COLO829 (cell line): ENCODE measurements at places on chromosomes 13 and 19.

DNA sequence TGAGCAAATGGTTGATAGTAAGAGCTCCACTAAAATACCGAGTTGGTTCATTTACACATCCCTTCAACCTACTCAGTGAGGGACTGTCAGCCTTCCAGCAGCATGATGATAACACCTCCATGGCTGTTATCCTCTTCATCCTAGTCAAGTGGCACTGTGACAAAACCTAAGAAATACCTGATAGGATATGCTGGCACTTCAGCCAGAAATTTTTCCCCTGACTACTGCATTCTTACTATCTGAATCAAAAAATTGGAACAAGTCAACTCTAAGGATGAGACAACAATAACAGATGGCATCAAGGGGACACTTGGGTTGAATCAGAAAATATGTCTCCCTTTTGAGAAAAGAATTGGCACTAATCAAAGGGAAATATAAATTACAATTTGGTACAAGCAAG lies 193.9 kb downstream of the KCTD12 start:
- no peak for DNase-seq

DNA sequence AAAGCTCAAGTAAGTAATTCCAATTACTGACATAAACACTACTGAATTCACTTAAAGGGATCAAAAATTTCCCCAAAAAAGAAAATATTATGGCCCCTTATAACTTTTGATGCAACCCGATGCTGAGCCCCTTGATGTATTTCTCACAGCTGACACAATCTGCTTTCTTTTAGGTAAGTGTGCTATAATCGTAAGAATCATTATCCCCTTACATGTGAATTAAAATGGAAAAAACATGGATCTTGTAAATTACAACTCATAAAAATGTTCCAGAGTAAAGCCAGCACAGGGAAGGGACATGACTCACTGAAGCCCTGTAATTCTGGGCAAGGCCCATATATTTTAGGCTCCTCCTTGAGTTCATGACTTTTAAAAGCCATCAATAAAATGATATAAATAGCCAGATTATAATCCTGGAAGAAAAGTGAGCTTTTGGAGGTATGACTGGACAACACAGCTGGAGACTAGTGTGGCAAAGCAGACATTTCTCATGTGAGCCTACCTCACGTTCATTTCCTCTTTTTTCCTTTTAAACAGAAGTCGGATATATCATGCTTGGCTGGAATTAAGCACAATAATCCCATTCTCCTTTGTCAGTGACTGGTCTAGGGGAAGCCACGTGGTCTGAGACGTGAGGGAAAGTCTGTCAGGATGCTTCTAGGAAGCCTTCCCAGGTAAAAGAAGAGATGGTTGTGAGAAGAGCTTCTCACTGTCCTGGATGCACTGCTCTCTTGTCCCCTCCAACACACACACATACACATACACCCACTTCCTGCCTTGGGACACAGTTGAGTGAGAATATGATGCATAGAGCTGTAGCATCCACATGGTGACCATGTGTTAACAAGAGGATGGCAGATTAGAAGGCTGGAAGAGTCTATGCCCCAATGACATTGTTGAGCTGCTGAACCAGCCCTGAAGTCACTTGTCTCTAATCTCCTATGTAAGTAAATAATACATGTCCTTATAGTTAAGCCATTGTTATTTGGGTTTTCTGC lies 165.4 kb downstream of the RGCC start:
- DNase-seq: no peak

- DNase-seq: peak; percentile 28
Observed at GRCh38 chr13:98144801-98145350, 2.0 kb downstream of the FARP1 start.

DNA sequence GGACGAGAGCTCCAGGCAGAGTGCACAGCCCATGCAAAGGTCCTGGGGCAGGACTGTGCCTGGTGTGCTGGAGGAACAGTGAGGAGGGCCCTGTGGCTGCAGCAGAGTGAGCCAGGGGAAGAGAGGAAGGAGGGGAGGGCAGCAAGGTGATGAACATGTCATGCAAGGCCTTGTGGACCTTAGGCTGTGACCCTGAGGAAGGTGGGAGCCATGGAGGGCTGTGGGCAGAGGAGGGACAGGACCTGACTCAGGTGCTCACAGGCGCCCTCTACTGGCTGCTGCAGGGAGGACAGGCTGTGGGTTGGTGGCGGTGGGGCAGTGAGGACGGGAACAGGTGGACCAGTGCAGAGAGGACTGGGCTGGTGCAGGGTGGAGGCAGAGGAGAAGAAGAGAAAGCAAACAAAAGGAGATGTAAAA lies 170.3 kb downstream of the PTPRS start:
- DNase-seq: no peak

- DNase-seq: no peak
Observed at GRCh38 chr13:111043575-111043982, 71.5 kb upstream of the ARHGEF7 start.

GRCh38 chr19:16293118-16294091 lies 31.2 kb upstream of the KLF2 start:
- DNase-seq: peak; percentile 12

DNA sequence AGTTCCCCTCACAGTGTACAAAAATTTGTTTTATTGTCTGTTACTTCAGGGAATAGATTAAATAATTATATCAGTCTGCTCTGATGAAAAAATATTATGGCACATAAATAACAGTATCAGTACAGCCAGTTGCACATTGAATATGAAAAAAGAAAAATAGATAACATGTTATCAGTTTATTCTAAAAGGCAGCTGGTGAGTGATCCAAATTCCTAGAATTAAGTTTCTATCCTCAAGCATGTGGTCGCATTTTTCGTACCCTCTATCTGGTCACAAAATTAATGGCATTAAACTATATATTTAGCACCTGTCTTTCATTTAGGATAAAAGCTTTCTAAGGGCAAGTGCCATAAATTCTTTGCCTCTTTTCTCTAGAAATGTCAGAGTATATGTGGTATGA lies 944.8 kb upstream of the PCDH9 start:
- no peak for DNase-seq

GRCh38 chr13:113226873-113227450 lies 17.5 kb downstream of the CUL4A start:
- DNase-seq: no peak

DNA sequence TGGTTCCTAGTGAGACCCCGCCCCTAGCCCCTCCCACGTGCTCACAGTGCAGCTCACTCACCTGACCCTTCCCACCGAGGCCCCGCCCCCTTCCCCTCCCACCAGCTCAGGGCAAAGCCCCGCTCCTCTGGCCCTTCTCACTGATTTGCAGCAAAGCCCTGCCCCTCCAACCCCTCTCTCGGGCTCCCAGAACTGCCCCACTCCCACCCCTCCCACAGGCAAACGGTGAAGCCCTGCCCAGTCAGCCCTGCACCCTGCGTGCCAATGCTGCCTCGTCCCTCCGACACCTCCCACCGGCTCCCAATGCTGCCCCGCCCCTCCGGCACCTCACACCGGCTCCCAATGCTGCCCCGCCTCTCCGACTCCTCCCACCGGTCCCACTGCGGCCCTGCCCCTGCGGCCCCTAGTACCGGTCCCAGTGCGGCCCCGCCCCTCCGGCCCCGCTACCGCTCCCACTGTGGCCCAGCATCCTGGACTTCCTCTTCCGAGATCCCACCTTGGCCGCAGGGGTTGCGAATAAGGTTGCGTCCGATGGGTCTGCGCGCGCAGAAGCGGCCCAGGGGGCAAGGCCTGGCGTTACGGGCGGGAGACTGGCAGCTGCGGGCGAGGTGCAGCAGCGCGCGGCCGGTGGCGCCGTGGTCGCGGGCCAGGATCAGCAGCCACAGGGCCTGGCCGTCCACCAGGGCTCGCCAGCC lies 834 bp downstream of the FBXO27 start:
- DNase-seq: peak; percentile 91

GRCh38 chr13:79522583-79522982 lies 41.6 kb downstream of the NDFIP2 start:
- no peak for DNase-seq

GRCh38 chr19:35890113-35890650 lies 10.2 kb downstream of the NFKBID start:
- DNase-seq: no peak

DNA sequence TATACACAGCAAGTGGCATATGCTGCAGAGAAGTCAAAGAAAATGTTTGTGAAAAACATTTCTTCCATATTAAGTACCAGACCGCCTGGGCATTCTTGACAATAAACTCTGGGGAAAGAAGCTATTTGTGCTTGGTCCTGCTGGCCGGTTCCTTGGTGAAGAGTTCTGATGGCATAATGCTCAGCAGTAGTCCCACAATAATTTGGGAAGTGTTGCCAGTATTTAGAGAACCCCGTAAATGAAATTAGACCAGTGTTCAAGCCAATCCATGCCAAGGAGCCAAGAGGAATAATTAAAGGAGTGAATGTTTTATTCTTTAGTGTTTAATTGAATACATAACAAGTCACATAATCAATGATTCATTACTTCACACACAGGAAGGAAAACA lies 6.3 kb downstream of the KCTD12 start:
- DNase-seq: no peak

- no peak for DNase-seq
Observed at GRCh38 chr19:37074819-37075362, 3.3 kb upstream of the ZNF420 start.

DNA sequence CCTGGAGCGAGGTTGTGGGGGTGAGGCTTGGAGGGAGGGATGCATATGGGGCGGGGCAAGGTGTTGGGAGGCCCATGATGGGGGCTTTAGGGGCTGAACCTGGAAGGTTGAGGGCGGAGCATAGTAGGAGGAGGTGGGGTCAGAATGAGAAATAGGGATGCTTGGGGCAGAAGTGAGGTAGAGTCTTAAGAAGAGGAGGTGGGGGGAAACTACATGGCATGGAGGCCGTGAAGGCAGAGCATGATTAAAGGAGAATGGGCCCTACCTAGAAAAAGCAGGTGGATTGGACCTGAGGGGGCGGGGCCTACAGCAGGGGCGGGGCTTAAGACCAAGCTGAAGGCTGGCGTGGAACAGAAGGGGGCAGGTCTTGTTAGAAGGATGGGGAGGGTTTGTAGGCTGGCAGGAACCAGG lies 799 bp downstream of the NR1H2 start:
- no peak for DNase-seq

GRCh38 chr13:111367340-111367739 lies 46.9 kb downstream of the TEX29 start:
- DNase-seq: no peak

GRCh38 chr13:93260591-93260990 lies 34.0 kb downstream of the GPC6 start:
- DNase-seq: no peak

DNA sequence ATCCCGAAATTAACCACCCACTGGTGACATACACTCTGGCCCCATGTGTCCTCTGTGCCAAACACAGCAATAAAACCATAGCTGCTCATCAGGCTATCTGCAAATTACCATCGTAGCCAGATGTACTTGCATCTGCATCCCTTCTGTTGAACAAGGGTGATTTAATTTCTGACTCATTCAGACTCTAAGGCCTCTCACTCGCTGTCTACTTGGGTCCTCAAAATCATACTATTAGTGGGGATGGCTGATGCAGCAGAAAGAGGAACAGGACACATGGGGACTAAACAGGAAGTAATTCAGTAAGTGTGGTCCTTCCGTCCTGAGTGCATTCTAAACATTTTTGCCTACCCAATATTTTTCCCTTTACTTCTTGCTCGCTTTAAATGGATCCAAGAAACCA lies 2275.0 kb upstream of the PCDH20 start:
- no peak for DNase-seq

DNA sequence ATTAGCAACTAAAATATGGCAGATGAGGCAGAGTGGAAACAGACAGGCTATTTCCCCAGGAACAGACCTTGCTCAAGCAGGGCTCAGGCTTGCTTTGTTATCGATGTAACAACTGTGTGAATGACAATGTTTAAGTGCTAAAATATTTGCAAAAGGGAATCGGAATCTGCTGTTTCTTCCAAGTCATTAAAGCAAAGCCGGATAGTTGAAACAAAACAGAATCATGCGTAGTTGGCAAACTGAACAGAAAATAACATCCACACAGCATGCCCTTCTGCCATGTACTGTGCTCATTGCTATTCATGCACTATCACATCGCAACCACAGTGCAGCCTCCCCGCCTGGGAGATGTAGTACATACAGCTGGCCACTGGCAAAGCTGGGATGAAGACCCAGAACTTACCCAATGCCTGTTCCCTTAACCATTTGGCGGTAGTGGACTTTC lies 799.1 kb downstream of the DIAPH3 start:
- no peak for DNase-seq

DNA sequence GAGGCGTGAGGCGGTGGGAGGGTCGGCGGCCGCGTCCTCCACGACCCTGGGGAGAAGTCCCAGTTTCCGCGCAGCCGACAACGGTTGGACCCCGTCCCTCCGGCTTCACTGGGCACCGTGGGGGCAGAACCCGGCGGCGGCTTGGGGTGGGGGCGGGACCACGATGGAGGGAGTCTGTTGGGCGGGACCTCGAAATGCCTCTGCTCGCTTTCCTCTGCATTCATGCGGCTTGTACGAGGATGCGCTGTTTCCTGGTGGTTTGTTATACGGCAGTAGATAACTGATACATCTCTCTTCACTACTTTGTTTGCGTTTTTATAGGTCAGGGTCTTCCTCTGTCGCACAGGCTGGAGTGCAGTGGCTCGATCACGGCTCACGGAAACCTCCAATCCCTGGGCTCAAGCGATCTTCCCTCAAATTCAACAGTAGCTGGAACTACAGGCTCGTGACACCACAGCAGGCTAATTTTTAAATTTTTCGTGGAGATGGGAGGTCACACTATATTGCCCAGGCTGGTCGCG lies 24.6 kb upstream of the ZNF846 start:
- no peak for DNase-seq

DNA sequence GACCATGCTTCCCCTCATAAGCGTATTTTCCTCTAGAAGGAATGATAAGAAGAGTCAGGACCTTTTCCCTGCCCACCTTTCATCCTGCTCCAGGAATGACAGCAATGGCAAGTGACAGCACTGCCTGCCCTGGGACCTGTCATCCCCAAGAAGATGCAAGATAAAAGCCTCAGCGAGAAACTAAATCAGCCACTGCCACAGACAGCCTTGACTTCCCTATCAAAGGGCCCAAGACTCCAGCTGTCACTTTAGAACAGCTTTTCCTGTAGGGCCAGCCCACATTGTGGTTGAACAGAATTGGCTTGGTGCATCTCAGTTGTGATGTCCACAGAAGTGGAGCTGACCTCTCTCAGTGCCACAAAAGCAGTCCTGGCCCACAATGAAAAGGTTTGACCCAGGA lies 1.1 kb downstream of the RAB8A start:
- no peak for DNase-seq

DNA sequence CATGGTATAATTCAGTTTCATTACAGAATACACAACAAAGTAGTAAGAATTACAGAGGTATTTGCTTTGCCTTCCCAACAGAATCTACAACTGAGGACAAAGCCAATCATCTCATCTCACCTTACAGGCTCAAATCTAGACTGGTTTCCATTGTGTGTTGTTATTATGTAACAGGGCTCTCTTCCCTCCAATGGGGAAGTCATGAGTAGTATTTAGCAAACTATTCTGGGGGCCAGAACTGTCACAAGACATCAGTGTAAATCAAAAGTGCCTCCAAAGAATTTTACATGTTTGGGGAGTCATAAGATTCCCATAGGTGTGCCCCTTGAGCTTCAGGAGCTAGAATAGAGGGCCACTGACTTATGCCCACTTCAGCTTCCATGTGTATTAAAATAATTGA lies 187.0 kb upstream of the EDNRB start:
- no peak for DNase-seq

- no peak for DNase-seq
Observed at GRCh38 chr13:30354493-30355383, 47.4 kb upstream of the KATNAL1 start.
